ENCODE measurements at places on chromosomes 12 and 14.
A peak's percentile ranks its signal among the peaks of the same experiment; 100 is the strongest.

DNA sequence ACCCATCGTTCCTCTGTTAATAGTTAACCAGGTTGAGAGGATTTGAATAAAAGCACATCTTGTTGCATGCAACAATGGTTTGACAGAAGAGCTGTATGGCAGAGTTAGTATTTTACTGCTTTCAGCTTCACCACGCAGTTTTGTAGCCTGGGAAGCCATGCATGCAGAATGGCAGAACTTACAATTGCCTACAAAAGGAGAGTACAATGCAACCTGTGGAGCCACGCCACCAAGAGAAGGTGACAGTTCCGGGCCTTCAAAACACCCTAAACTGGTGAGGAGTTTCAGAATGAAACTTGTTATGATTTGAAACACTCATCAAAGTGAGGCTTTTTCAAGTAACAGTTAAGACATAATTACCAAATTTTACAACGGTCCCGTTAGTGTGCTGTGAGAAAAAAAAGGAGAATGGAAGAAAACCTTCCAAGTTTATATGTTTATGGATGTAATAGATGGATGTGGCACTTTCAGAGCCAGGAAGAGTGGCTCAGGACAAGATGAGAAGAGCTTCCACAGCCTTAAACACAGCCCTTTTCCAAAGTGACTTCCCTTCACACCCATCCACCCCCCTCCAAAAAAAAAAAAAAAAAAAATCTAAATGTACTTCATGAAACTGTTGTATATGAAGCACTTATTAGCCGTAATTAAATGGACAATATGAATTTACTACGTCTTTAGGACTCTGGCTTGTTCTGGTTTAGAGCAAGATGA lies 158.7 kb downstream of the EGLN3 start:
- no peak for DNase-seq

DNA sequence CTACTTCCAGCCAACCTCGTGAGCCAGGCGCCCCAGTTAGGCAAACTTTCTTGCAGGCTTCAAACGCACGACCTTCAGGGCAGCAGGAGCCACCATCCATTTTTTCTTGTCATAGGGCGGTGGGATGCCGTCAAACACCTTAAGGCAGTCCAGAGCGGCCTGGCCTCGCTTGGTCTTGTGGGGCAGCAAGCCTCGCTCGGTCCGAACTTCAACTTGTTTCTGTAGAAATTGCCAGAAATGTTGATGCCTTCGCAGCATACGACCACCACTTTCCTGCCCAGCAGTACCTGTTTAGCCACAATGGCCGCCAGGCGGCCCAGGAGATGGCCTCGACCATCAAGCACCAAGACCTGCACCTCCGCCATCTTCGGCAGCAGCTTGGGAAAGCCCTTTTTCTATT lies 474.7 kb downstream of the MDGA2 start:
- DNase-seq: no peak

DNA sequence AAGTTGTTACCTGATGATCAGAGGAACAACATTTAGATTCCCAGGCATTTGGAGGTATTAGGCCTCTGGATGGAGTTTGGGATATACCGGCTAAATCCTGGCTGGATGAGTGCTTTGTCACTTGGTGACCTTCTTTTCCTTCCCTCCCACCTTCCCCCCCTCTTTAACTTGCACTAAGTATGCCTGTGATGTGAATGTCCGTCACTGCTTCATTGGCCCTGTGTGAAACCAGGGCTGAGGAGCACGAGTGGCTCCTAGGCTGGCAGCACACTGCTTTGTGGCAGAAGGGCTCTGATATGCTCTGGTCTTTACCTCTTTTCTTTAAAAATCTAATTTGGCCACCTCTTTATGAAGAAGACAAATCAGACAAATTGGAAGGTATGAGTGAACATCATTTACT lies 95.7 kb downstream of the ESR2 start:
- no peak for DNase-seq

GRCh38 chr12:17609701-17610100 lies 480.3 kb downstream of the RERGL start:
- no peak for DNase-seq

DNA sequence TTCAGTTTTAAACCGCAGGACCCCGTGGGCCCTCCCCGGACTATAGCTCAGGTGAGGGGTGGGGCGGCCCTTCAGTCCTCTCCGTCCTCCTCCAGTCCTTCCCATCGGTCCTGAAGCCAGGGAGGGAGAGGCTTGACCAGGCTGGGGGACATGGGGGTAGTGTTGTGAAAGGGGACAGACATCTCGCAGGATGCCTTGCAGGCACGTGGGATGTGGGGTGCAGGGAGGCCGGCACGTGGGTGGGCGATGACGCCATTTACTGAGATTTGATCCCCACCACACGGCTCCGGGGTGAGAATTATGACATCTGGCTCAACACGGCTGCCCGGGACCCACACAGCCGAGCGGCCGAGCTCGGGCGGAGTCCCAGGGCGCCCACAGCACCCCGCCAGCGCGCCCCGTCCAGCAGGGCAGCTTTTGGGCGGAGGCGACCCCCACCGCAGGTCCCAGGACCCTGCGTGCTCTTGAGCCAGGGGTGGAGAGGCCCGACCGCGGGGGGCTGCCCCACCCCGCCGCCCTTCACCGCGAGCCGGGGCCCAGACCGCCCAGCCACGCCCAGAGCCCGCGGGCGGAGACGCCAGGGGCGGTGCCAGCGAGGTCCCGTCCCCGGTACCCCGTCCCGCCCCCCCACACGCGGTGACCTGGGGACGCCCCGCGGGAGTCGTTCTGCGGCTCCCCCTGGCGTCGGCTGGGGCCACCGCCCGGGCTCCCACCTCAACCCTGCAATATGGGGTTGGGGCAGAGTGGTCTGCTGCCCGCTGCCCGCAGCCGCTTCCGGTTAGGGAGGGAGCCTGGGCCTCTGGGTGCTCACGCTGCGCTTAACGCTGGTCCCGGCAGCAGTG lies 3.3 kb upstream of the EXOC3L4 start:
- peak; percentile 84 for DNase-seq

DNA sequence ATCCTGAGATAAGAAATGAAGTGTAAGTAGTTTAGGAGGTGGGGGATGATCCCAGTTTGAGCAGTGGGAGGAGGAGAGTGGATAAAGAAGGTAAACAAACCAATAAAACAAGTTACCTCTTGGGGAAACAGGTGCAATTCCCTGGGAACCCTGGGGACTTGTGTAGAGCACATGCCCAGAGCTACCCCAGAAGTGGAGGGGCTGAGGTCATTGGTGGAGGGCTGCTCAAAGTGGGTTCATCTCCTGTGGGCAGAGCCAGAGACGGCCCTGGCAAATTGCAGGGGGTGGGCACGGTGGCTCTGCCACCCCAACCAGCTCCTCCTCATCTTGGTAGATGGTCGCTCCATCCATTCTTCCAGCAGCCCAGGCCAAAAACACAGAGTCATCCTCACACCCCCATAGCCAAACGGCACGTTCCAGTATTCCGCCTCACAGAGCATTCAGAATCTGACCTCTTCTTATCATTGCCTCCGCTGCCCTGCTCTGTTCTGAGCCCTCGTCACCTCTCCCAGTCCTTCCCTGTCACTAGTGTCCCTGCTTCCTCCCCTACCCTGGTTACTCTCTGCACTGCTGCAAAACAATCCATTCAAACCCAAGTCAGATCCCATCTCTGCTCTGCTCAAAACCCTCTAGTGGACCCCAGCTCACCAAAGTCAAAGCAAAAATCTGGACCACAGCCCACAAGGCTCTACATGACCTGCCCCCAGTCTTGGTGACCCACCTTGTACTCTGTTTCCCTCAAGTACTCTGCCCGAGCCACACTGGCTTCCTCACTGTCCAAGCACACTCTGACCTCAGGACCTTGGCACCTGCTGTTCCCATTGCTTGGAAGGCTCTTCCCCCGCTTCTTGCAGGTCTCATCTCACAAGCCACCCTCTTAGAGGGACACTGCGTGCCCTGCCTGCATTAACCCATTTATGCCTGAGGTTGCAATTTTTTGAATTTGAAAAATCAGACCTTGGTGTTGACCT lies 5.5 kb downstream of the CYP46A1 start:
- DNase-seq: no peak

- DNase-seq: peak; percentile 51
These were observed 785 bp downstream of the MLEC start for GRCh38 chr12:120687578-120688289.

- DNase-seq: no peak
These were observed 36.6 kb upstream of the OR5AU1 start for GRCh38 chr14:21192447-21192822.

GRCh38 chr14:65000898-65001591 lies 14.3 kb downstream of the FNTB start:
- no peak for DNase-seq

DNA sequence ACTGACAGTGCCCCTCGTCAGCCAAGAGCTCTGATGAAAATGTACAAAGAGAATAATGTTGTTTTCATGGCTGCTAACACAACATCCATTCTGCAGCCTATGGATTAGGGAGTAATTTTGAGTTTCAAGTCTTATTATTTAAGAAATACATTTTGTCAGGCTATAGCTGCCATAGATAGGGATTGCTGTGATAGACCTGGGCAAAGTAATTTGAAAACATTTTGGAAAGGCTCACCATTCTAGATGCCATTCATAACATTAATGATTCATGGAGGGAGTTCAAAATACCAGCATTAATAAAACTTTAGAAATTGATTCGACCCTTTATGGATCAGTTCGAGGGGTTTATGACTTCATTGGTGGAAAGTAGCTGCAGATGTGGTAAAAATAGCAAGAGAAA lies 149.8 kb downstream of the GPHN start:
- DNase-seq: no peak

DNA sequence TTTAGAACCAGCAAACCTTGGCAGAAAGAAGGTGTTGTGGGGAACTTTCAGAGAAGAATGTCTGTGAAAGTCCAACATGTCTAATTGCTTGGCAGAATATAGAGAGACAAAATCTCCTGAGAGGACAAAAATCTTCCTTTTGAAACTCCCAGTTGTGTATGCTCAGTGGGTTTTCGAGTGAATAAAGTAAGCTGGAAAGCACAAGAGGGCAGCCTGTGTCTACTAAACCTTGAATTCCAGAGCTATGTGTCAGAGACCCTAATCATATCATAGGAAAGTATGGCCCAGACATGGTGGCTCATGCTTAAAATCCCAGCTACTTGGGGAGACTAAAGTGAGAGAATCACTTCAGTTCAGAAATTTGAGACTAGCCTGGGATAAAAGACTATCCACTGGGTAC lies 661.2 kb downstream of the SLC16A7 start:
- DNase-seq: no peak

DNA sequence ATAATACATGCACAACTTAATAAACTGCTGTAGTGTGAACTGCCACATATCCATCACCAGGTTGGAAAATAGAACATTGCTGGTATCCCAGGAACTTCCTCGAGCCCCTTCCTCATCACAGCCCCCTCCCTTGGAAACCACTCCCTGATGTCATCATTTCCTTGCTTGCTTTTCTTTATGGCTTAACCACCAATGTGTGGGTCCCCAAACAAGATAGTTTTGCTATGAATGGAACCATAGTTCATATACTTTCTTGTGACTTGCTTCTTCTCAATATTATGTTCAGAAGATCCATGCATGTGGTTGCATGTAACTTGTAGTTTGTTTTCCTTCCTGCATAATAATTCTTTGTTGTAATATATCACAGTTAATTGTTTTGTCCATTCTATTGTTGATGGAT lies 8.9 kb upstream of the WNT5B start:
- DNase-seq: no peak

DNA sequence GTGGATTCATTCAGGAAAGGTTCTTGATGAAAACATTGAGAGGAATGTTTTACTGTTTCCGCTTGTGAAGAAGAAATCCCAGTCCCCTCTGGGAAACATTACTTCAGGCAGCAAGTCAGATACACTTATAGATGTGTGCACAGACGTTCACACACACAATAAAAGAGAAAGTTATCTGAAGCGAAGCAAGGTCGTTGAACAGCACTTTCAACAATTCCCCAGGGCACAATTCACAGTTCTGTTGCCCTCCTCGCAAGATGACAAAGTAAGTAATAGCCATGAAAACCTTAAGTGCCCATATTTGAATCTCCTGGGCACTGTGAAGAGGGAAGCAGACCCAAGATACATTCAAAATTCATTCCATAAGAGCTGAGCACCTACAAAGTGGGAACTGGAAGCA lies 156.6 kb upstream of the CAND1 start:
- no peak for DNase-seq

- DNase-seq: no peak
These were observed 21.6 kb downstream of the GPR132 start for GRCh38 chr14:105043641-105044040.

- DNase-seq: no peak
These were observed 220.2 kb upstream of the BTG1 start for GRCh38 chr12:92365836-92366235.

GRCh38 chr12:54588110-54588889 lies at the start of gene PPP1R1A:
PPP1R1A (minus strand) TSS chr12:54588659; CDS start chr12:54588488, 171 bp downstream.
- no peak for DNase-seq

Measured in activated naive CD4-positive, alpha-beta T cell treated with anti-CD3 and anti-CD28 coated beads, Interleukin-2, amount 50 U/mL, for 16 hours (primary cell).